ENCODE measurements at places on chromosomes 12 and 14.

DNA sequence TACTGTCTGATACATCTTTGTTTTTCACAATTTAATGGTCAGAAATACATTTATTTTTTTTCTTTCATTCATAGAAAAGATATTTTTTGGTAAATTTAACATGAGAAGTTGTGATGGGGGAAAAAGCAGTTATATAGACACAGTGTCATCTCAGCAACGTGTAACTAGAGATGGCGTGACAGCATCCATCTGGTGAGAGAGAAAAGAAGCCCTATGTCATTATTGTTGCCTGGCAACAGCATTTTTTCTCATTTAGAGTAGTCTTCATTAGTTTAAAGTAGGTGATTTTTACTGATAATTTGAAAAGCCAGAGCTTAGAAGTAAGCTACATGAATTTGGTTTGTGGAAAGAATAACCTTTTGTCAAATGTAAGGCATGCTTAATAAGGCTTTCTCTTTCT is 128.6 kb downstream of the ACSS3 start:
- DNase-seq = no peak

DNA sequence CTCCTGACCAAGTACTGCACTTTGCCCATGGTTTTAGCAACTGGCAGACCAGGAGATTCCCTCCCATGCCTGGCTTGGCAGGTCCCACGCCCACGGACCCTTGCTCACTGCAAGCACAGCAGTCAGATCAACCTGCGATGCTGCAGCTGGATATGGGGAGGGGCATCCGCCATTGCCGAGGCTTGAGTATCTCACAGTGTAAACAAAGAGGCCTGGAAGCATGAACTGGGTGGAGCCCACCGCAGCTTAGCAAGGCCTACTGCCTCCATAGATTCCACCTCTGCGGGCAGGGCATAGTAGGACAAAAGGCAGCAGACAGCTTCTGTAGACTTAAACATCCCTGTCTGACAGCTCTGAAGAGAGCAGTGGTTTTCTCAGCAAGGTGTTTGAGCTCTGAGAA is 479.8 kb downstream of the FUT8 start:
- DNase-seq = no peak

DNA sequence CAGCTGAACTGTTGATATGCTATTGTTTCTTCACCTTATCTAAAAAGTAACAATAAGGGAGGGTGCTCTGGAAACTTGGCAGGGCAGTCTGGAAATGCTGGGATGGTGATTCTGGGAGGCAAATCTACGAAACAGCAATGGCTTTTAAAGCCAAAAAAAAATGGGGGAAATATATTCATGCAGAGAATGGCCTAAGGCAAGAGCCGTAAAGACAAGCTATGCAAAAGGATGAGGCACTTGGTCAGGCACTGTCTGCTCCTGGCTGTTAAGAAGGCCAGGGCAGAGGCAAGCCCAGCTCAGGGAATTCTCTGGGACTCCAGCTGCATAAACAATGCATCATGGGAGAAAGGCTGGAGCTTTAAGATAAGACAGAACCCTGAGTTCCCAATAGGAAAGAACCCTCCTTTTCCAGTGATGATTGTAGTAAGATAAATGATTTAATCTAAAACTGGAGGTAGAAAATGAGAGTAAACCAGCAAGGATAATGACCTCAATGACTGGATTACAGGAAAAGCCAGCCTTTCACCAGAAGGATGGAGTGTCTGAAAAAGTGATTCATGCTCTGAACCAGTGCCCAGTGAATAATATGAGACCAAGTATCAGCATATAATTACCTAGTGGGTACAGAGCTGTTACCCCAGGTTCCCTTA is 46.0 kb downstream of the ITPR2 start:
- DNase-seq = no peak

DNA sequence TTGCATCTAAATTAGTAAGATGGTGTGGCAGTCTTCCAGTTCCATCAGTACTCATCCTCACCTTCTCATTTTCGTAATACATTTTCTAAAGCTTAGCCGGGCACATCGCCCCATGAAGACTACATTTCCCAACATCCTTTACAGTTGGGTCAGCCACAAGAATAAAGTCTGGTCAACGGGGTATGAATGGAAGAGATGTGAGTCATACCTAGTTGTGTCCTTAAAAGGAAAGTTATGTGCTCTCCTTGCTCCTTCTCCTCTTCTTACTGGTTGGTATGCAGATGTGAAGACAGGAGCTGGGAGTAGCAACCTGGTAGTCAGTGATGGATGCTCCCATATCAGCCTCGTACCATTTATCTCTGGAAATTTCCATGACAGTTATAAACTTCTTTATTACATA is 35.9 kb upstream of the EGLN3 start:
- no peak for DNase-seq

DNA sequence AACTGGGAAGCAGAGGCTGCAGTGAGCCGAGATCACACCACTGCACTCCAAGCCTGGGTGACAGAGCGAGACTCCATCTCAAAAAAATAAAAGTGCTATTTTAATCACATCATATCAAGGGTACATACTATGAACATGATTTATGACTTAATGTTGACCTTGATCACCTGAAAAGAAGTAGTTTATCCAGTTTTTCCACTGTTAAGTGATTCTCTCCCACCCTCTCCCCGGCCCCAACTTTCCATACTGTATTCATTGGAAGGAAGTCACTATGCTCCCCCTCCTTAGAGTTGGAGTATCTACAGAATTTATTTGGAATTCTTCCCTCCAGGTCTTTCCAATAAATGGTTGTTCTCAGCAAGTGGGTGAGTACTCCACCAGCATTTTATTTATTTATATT is 3.0 kb upstream of the PRMT5 start:
- DNase-seq = no peak

GRCh38 chr12:106134294-106134949 is 4.3 kb downstream of the NUAK1 start:
- no peak for DNase-seq

- no peak for DNase-seq
Observed at GRCh38 chr14:64196056-64196455, 98.1 kb downstream of the ESR2 start.

DNA sequence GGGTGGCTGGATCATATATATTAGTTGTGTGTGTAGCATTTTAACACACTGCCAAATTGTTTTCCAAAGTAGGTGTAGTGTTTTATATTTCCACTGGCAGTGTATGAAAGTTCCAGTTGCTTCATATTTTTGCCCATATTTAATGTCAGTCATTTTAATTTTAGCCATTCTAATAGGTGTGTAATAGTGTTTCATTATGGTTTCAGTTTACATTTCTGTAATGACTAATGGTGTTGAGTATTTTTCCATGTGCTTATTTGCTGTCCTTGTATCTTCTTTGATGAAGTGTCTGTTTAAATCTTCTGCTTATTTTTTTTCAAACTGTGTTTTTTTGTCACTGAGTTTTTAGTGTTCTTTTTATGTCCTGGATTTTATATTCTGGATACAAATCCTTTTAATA is 8.7 kb downstream of the TBC1D15 start:
- DNase-seq = no peak

DNA sequence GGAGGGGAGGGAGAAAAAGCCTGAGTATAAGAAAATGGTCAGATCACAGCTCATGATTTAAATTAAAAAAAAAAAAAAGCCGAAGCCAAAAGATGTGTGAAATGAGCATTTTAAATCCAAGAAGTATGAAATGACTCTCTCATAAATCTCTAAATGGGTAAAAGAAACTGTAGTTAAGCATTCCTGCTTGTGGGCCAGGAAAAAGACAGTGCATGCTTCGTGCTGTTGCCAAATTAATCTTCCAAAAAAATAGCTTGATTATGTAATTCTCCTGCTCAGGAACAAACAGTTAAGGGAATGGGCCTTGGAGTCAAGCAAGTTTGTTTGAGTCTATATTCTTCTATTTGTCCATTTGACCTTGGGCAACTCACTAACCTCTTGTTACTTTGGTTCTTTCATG is 325.4 kb upstream of the SEL1L start:
- DNase-seq = no peak

- DNase-seq = no peak
Observed at GRCh38 chr12:16300736-16301135, 23.3 kb upstream of the SLC15A5 start.

- no peak for DNase-seq
Observed at GRCh38 chr12:104063712-104064030, 660 bp upstream of the HCFC2 start.

GRCh38 chr12:19220205-19220604 is 90.7 kb downstream of the PLEKHA5 start:
- no peak for DNase-seq

DNA sequence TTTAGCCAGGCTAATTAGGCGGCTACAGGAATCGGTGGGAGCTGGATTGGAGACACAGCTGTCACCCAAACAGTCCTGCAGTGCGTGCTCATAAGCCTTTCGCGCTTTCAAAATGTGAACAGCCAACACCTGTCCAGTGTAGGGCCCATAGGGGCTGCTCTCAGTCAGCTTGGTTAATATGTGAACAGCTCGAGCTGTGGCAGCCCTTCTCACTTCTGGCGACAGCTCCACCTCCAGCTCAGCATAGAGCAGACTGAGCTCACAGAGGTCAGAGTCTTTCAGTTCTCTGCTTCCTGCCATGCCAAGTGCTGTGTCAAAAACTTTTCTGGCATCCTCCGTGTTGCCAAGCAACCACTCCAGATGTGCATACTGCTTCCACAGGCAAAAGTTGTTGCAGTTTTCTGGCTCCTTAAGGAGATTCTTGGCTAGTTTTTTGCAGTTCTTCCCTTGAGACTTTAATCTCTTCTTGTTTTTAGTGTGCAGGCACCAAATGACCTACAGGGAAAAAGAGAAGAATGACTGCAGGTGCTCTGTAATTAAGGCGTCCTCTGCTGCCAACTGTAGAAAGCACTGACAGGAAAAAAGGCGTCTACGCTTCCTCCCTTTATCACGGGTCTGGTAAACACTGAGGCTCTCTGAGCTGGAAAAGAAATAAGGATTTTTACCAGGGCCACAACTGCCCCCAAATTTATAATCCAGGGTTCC is 32.5 kb downstream of the PSMC1 start:
- DNase-seq = no peak

- DNase-seq = no peak
Observed at GRCh38 chr12:124993626-124994436, at the start of gene BRI3BP. BRI3BP (plus strand) TSS chr12:124993645; CDS start chr12:124993791, 146 bp downstream.
